ENCODE measurements at places on chromosomes 1 and 21.

- DNase-seq: no peak
These were observed 7.5 kb downstream of the RNF223 start for GRCh38 chr1:1066403-1067283.

GRCh38 chr1:236774926-236775325 is 20.2 kb upstream of the MTR start:
- no peak for DNase-seq

DNA sequence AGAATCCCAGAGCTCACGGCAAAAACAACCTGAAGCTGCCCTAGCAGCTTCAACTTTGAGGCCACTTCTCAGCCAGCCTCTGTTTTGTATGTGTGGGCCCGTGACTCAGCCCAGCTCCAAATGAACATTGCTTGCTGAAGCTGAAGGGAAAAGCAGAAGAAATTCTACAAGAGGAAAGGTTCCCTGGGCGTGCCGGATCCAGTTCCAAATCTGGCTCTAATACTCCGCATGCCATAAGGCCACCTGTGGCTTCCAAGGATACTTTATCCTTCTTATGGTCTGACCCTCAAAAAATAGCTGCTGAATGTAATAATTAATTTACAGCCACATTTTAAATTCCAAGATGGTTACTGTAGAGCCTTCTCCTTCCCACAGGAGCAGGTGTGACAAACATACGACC is 24.3 kb downstream of the TSPAN2 start:
- DNase-seq: no peak

DNA sequence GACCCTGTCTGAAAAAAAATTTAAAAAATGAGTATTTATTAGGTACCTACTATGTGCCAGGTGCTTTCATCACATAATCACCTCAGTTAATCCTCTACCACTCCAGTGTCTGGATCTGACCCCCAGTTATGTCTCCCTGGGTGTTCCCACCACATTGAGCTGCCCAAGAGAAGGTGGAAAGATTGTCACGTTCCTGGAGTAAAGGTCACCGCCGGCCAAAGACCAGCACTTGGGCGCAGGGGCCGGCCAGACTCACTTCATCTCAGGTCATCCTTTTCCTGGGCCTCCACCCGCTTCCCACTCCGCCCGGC is 714 bp downstream of the PYCR2 start:
- DNase-seq: no peak

- no peak for DNase-seq
These were observed at the start of gene B3GALNT2 for GRCh38 chr1:235504122-235504493. Gene B3GALNT2, minus strand, starts transcription at chr1:235504452. Its CDS starts 200 bp downstream, at chr1:235504252.

Measured in stimulated activated CD8-positive, alpha-beta memory T cell treated with anti-CD3 and anti-CD28 coated beads, Interleukin-7, amount 100 ng/mL, for 24 hours (primary cell).